Substantia nigra (tissue), 51 donors: ENCODE measurements at places on chromosomes 11 and 22.

DNA sequence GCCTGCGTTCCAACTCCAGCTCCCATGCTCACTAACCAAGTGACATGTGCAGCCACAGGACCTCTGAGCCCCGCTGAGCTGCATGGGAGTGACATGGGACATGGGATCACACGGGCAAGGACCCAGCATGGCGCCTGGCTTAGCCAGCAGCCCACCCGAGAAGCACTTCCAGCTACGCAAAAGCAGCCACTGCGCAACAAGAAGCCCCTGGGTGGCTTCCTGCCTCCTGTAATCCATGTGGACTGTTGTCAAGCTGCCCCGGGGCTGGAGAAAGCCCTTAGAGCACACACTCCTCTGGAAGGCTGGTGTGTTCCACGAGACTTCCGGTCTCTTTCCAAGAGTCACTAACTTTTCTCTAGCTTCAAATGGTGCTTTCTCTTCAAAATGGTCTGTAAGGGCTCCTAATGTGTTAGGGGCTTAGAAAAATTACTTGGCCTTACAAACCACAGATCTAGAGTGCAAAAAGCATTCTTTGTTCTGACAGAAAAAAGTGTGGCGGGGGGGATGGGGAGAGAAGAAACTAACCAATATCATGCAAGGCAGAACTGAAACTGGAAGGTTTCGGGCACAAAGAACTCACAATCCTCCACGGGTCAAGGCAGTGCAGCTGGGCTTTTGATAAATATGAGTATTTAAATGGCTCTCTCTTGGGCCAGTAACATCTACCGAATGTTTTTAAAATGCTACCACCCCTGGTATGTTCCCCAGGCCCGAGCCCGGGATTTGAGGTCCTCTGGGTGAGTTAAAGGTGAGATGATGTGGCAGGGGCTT, 5.5 kb downstream of the C11orf24 start:
- no peak for DNase-seq

DNA sequence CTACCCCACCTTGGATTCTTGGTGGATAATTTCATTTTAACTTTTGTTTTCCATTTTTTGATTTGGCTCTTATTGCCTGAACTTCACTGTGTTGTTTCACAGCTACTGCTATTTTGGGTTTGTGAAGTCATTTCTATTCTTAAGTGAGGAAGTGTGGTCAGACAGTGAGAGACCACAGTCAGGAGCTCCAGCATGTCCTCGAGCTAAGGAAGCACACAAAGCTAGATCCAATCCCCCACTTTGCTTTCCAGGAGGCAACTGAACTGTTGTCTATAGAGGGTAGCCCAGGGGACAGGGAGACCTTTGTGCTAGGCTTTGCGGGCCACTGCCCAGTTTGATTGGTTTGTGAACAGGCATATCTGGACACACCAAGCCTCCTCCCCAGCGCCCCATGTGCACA, 251.8 kb upstream of the KIRREL3 start:
- DNase-seq, result no peak

- no peak for DNase-seq
Observed at GRCh38 chr11:47887910-47888569, 39.9 kb upstream of the NUP160 start.

DNA sequence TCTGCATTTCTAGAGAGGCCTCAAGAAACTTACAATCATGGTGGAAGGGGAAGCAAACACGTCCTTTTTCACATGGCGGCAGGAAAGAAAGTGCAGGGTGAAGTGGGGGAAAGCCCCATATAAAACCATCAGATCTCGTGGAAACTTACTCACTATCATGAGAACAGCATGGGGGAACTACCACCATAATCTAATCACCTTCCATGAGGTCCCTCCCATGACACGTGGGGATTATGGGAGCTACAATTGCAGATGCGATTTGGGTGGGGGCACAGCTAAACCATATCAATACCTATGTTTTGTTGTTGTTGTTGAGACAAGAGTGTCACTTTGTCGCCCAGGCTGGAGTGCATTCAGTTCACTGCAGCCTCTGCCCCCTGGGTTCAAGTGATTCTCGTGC, 29.9 kb downstream of the SFI1 start:
- no peak for DNase-seq

DNA sequence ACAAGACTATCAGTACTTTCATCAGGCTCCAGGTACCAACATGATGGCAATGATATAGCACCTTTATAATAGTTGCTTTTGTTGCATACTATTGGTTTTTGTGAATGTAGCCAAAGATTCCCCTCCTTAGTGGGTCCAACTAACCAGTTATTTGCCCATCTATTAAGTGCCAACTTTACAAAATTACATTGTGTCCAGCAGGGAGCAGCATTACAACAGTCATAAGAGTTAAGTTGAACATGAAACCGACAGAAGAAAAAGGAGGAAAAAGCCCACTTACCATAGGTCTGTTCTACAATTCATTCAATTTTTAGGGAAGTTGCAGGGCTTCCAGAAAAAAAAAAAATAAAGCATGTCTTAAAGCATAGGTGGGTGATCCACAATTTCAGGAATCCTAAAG, 21.6 kb downstream of the IMMP1L start:
- DNase-seq, result no peak

GRCh38 chr11:72643547-72643946, 30.7 kb downstream of the PDE2A start:
- DNase-seq, result no peak

GRCh38 chr22:48555606-48556005, 1272.1 kb downstream of the BRD1 start:
- DNase-seq, result no peak

DNA sequence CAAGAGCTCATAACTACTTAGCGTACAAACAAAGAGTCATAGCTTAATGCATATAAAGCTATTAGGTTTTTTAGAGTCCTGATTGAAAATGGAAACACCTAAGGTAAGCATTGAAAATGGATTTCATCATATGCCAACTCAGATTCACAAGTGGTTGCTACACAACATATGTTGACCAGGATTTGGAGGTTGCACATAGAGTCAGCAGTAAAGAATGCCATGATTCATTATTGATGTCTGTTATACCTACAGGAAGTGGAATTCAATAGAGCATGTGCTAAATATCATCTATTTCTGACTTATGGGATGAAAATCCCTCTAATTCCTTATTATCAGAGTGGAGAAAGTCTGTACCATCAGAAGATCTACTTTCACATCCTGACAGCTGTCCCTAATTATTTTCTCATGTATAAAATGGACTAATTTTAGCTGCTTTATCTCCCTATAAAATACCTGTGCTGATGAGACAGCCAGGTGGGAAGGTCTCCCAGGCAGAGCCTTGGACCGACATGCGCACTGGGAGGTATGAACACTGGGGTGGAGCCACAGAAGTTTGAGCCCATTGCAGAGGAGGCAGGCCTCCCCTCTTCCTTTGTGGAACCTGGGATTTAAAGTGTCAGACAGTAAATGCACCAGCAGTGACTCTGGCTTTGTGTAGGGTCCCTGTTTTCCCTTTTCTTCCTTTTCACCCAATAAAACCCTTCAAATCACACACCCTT, 204.2 kb downstream of the AASDHPPT start:
- DNase-seq, result no peak

DNA sequence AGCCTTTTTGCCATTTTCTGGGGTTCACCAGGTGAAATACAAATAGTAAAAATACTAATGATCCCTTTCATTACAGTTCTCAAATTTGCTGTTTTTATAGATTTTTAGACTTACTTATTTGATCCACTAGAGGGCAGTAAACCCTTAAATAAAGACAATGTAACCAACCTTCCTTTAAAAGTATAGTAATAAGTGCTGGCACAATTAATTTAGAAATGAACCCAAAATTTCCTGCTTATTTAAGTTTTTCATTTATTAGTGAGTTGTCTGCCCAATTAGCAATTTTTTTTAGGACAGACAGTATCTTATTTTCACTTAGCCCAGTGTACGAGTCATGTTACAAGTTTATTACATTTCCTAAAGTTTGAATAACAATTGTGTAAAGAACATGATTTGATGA, 4.7 kb downstream of the DDIAS start:
- DNase-seq, result no peak

- no peak for DNase-seq
Observed at GRCh38 chr11:118957549-118957948, 1.5 kb downstream of the UPK2 start.

GRCh38 chr22:38442967-38443627, 11.9 kb downstream of the KCNJ4 start:
- DNase-seq, result no peak

DNA sequence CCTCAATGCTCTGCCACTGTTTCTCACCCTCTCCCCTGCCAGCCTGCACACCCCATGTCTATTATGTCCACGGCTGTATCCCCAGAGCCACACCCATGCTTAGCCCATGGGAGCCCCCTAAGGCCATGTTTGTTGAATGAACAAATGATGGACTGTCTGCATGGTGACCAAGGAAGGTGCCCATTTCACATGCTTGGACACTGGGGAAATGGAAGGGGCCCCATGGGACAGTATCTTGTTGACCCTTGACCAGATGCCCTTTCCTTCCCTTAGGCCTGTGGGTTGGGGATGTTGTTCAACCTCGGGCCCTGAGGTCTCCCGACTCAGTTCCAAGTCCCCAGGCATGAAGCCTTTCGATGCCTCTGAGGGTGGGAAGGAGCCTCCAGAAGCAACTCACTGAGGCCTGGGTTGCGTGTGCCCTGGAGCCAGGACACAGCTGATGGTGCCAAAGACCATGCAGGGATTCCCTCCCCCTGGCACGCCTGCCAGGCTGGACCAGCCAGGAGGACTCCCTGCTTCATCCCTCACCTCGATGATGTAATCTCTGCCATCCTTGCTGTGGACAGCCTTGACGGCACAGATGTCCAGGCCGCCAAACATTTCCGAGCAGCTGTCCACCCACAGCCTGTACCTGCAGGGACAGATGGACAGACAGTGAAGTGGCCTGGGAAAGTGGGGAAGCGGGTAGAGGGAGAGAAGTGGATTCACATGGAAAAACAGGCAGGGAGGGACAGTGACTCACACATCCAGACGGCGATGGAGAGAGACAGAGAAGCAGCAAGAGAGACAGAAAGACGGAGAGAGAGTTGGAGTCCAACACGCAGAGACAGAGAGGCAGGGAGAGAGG, 58.9 kb downstream of the FBXO7 start:
- no peak for DNase-seq

DNA sequence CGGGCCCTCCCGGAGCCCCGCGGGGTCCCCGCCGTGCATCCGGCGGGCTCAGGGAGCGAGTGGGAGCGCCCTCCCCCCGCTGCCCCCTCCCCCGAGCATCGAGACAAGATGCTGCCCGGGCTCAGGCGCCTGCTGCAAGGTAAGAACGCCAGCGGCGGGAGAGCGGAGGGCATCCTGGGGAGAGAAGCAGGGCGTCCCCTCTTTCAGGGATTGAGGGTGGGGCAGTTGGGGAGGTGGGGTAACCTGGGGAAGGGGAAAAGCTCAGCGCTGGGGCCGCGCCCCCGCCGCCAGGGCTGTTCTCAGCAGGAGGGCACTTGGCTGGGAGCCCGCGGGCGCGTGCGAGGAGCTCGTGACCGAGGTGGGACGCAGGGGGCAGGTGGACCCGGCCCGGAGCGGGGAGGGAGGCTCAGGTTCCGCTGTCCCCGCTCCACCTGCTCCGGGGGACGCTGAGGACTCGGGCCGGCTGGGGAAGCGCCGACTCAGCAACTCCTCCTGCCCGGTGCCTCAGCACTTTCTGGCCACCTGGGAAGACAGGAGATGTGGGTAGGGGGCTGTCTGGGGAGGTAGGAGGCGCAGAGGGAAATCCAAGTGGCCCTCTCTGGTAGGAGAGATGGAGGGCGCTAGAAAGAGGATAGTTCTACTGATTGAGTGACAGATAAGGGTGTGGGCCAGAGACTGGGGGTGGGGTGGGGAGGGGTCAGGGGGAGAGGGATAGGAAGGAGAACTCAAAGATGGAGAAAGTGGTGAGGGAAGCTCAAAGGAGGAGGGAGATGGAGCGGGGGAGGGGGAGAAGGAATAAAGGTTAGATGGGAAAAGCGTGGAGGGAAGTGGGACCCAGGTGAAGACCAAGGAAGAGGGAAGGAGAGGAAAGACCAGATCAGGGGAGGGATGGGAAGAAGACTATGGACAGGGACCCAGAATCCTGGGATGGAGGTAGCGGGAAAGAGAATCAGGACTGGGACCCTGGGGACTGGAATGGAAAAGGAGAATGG, 726 bp downstream of the RTN4RL2 start:
- DNase-seq, result no peak

DNA sequence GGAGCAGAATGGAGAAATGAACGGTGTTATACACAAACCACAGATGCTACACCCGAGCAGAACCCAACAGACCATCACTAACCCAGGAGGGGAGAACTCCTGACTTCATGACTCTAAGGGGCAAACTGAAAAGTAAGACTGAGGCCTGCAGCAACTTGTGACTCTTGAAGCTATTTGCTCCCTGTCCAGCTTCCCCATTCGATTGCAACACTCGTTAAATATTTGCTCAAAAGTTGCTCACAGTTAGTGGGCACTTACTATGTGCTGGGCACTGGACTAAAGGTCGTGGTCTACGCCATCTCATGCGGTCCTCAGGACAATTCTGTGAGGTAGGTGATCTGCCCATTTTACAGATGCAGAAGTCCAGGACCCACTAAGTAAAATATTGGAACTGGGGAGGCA, 9.5 kb upstream of the ADA2 start:
- no peak for DNase-seq

DNA sequence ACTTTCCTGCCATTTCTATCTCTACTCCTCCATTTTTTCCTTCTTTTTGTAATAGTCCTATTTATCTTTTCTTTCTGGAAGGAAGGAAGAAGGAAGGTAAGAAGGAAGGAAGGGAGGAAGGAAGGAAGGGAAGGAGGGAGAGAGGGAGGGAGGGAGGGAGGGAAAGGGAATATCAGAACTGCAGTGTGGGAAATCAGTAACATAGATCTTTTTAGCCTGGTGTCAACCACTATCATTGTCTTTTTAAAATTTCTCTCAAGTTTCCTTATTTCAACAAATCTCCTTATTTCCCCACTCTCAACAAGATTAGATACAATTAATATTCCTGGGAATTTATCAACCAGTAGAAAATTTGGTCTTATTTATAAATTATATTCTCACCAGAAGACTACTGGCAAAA, 33.7 kb downstream of the OR52E1 start:
- DNase-seq, result no peak

GRCh38 chr11:117146521-117146920, 2.4 kb downstream of the PAFAH1B2 start:
- no peak for DNase-seq

- no peak for DNase-seq
Observed at GRCh38 chr11:48025293-48025983, 45.1 kb downstream of the PTPRJ start.
